ENCODE measurements at places on chromosomes 3 and 15.

- no peak for DNase-seq
Observed at GRCh38 chr3:37262816-37263393, 88.5 kb upstream of the LRRFIP2 start.

- no peak for DNase-seq
Observed at GRCh38 chr3:39224288-39224687, 31.9 kb upstream of the XIRP1 start.

DNA sequence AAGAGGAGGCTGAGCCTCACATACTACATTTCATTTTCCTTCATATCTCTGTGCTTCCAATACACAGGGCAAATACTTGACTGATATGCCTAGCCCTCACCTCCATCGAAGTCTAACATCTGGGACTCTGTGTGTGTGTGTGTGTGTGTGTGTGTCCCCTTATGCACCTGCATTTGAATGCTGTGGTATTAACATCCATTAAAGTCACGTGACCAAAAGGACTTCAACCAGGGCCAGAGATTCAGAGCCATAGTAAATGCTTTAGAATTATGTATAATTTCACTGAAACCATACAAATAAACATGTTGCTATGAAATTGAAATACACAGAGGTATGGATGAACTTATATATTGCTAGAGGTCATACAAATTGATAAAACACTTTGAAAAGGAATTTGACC is 165.8 kb upstream of the SEMA6D start:
- no peak for DNase-seq

DNA sequence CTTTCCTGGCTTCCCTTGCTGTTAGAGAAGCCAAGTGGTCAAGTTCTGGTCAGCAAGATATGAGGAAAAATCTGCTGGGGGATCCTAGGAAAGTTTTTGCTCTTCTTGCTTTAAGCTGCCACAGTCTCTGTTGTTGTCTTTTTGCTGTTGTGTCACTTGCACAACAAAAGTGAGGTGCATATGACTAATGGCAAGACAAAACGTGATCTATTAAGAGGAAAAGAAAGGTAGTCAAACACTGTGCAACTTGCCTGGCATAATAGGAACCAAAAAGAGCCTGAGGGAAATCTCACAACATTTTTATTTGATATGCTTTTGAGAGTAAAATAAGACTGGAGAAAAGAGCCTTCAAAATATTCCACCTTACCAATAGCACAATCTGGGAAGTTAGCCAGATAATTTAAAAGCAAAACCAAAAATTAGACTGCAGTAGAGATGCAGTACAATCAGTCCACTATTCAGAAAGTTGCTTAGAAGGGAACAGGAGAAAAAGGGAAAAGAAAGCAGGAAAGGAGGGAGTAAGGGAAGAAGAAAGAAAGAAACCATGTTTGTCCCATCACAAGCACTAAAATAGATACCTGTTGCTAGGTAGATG is 110.0 kb upstream of the SLC4A7 start:
- no peak for DNase-seq

DNA sequence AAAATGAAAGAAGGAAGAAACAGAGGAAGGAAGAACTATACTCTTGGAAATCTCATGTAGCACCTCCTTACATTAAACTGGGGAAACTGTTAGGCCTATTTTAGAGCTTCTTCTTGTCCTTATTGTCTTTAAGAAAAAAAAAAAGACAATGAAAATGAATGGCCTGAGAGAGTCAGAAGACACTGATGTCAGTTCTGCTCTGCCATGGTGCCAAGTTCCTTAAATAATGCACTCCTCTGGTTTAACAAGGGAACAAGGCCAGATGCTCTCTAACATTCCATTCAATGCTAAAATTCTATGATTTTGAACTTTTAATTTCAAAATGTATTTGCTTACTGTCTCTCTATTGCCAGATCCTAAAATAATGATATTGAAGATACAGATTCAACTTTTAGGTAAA is 4.4 kb upstream of the MBNL1 start:
- no peak for DNase-seq

GRCh38 chr3:26636096-26636727 is 13.6 kb downstream of the LRRC3B start:
- no peak for DNase-seq

Data from activated naive CD4-positive, alpha-beta T cell (primary cell).